ENCODE measurements at places on chromosomes 3 and 15. TPM values are rescaled to one million over a fixed set of nuclear protein-coding genes. Genes with fewer than 3 reads are reported as not detected.

DNA sequence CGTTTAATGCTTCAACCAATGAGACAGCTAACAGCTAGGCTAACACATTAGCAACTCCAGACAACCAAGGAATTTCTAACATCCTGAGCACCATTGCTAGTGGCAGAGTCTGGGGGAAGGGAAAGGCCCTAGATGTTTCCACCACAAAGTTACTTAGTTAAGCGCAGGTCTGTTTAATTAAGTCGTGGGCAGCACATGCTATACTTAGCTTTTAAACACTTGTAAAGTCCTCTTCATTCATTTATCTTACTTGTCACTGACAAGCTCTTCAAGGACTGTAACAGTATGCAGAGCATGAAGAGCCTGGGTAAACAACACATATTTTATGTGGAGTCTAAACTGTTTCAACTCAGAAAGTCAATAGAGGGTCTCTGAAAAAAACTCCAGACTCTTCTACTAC is 221.1 kb upstream of the WNT5A start:
- DNase-seq, result no peak

DNA sequence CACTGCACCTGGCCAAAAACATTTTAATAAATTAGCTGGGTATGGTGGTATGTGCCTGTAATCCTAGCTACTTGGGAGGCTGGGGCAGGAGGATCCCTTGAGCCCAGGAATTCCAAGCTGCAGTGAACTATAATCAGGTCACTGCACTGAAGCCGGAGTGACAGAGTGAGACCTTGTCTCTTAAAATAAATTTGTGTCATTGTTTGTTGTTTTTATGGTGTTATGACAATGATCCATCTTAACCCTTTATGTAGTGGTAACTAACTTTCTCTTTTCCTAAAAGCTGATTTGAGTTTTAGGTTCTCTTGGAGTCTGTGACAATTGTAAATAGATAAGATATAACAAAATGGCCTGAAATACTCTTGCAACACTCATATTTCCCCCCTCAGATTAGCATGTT is 20.7 kb downstream of the FLNB start:
- DNase-seq, result no peak

Gene ACTRT3
- polyA plus RNA-seq, result 0.20 TPM

GRCh38 chr15:60936186-60936585 is 292.9 kb downstream of the RORA start:
- DNase-seq, result no peak

DNA sequence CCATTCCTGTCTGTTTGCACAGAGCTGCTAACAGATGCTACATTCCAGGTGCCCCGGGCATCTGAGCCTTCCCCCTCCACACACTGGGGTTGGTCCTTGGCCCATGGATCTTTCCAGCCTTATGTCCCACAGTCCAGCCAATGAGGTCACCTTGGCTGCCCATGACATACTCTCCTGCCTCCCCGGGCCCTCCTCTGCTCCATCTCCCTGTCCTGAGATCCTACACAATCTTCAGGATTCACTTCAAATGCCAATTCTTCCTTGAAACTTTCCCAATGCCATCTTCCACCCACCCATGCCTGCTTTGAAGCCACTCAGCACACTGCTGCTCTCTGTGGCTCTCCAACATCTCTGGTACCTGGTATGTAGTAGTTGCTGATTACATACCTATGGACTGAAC is 4.3 kb downstream of the CHRNA3 start:
- DNase-seq, result no peak

DNA sequence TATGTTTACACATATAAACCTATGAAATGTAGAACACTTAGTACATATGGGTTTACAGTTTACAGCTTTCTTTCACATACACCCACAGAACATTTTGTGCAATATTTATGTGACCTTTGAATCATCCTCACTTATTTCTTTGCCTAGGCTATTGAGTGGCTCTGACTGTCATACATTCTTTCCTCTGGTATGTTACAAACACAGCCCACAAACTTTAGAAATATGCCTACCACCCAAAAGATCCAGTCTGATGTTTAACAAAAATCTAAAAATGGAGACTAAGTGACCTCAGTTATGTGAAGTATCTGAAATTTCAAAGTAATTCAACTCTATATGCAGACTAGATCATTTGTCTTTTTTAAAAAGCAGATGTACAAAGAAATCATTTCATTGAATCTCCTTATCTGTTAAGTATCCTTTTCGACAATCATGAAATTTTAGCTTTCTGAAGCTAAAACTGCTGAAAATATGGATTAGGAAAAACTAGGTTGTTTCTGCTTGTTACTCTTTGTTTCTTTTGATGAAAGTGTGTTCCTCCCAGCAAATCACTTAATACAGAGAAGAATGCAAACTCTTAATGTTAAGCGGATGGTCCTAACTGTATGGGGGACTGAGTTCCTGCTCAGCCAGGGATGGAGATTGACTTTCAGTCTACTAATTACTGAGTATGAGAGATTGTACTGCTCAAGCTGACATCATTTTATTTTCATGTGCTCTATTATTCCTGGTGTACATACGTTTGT is 27.7 kb downstream of the CCDC54 start:
- DNase-seq, result no peak

DNA sequence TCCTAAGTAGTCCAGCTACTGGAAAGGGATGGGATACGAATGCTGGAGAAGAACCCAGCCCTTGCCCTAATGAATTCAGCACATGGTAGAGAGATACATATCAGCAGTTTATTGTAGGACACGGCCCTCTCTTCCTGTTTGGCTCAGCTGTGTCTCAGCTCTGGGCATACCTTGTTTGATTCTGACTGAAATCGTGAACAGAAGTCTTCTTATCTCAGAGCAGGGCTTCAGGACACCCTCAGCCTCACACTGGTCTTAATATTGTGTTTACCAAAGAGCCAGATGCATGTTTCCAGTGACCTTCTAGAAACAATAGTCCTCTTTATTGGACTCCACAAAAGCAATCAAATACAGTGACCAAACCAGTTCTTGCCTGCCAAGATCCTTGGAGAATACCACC is 54.7 kb downstream of the FAM174B start:
- no peak for DNase-seq

DNA sequence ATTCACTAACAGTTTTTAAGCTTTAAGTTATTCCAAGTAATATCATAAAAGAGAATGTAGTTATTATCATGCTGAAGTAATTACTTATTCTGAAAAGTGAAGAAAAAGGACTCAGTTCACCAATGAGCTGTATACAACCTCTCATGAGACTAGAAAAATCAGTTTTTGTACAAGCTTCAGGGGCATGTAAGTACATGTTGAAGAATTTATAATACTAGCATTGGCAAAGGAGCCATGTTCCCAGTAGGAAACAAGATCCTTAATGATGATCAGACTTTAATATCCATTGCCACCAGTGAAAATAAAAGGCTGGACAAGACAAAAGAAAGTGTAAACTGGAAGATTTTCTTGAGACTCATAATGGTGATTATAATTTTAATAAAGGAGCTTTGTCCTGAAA is 532.8 kb downstream of the PLOD2 start:
- DNase-seq, result no peak

Gene TMEM212
- polyA plus RNA-seq, result not detected

All from CD8-positive, alpha-beta memory T cell (primary cell).